ENCODE measurements at places on chromosomes 4 and X. TPM values are rescaled to one million over a fixed set of nuclear protein-coding genes. Genes with fewer than 3 reads are reported as not detected.

MAGEC3 gene
- total RNA-seq, result not detected

NR3C2 gene
- total RNA-seq, result 9.6 TPM

NAA11 gene
- not detected for total RNA-seq

GPR82 gene
- not detected for total RNA-seq

SMIM10L2A gene
- 1.5 TPM for total RNA-seq

MAGED4B gene
- total RNA-seq, result 19.6 TPM

SSX2 gene
- total RNA-seq, result not detected

KIF4A gene
- total RNA-seq, result 2.2 TPM

HSPA4L gene
- total RNA-seq, result 14.2 TPM

FAM9B gene
- not detected for total RNA-seq

SMAD1 gene
- 31.7 TPM for total RNA-seq

PLK4 gene
- 6.6 TPM for total RNA-seq

SYN1 gene
- 2.7 TPM for total RNA-seq

MTHFD2L gene
- 15.5 TPM for total RNA-seq

DNA sequence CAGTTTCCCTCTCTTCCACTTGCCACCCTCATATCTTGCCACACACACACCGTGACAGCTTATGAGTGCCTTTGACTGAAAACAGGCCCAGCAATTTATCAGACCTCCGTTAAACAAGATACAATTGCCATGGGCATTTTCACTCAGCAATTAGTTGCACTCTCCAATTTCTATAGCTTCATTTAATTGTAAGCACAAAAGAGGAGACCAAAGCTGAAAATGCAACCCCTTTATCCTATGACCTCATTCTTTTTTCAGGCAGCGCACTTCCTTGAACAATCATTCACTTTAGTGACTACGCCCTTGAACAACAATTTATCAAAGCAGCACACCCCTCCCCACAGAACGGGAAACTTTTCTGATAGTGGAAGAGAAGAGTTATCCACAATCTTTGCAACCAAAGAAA lies 4.1 kb downstream of the POF1B start:
- no peaks in the 10 kb centered on the region for H3K36me3 ChIP-seq
- no peak overlapping the region for H3K27ac ChIP-seq
- no peaks in the 10 kb centered on the region for H3K27me3 ChIP-seq
- no peaks in the 10 kb centered on the region for H3K4me1 ChIP-seq

- H3K27ac ChIP-seq, result no peak overlapping the region
- no peaks in the 10 kb centered on the region for H3K36me3 ChIP-seq
- H3K4me3 ChIP-seq, result no peak overlapping the region
- DNase-seq, result no peak
Observed at GRCh38 chr4:84877051-84877833, 89.2 kb downstream of the WDFY3 start.

DNA sequence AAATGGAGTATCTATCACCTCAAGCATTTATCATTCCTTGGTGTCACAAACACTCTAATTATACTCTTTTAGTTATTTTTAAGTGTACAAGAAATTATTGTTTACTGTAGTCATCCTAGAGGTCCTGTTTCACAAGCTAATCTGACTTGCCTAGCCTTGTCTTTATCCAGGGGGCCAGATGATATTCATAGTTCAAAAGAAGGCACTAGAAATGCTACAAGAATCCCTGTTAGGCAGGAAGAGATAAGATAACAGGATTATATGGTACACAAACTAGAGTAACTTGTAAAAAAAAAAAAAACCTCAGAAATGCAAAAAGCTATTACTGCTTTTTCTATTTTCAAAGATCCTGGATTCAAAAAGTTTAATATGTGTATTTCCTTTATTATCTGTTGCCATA lies 95.8 kb downstream of the MBNL3 start:
- H3K27ac ChIP-seq, result no peak overlapping the region
- H3K4me3 ChIP-seq, result no peak overlapping the region
- no peak for DNase-seq
- no peaks in the 10 kb centered on the region for H3K4me1 ChIP-seq

DNA sequence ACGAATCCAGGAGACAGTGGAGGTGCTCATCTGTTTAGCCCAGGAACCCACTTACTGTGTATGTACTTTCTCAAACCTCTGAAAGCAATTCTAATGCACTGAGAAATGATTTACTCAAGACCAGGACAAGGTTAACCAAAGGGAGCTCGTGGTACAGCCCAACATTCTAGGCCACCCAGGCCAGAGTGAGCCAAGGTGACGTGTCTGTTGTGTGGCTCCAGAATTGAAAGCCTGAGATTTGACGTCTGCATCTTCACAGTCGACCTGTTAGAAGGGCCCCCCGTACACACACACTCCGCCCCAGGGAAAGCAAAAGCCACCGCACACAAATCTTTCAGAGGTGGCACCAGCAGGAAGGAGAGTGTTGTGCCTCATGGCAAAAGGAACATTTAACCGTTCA lies 2.3 kb downstream of the MAP3K15 start:
- DNase-seq, result no peak
- peaks cover 7% of the 10 kb centered on the region for H3K4me1 ChIP-seq
- no peaks in the 10 kb centered on the region for H3K36me3 ChIP-seq
- H3K4me3 ChIP-seq, result no peak overlapping the region

- no peaks in the 10 kb centered on the region for H3K27me3 ChIP-seq
- no peak overlapping the region for H3K4me3 ChIP-seq
- DNase-seq, result no peak
- no peak overlapping the region for H3K27ac ChIP-seq
- no peaks in the 10 kb centered on the region for H3K4me1 ChIP-seq
- no peaks in the 10 kb centered on the region for H3K36me3 ChIP-seq
Observed at GRCh38 chr4:77994194-77994721, 62.9 kb upstream of the FRAS1 start.

DNA sequence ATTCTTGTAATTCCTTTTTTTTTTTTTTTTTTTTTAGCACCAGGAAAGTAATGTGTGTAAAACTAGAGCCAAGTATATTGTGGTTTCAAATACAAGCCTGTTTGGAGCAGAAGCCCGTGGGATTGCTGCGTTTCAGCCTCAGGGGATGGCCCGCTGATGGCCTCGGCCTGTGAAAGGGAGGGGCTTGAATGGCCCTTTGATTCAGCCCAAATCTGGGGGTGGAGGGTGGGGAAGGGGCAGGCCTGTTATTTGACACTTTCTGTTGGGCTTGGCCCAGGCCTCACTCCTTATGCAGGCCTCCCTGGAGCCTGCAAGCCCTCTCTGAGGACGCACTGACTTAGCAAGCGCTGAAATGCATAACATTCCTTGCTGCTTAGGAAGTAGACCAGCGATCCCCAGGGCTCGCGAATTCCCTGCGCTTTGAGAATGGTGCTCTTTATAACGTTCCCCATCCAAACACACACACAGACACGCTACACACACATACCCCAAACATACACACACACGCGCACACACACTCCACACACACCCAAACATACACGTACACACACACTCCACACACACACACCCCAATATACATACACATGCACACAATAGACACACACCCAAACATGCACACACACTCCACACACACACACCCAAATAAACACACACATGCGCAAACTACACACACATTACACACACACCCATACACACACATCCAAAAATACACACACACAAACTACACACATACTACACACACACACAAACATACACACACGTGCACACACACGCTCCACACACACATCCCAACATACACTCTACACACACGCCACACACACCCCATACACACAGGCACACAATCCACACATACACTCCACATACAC lies 29.6 kb downstream of the TLR10 start:
- H3K36me3 ChIP-seq, result no peaks in the 10 kb centered on the region
- peak overlapping the region; percentile 59 for H3K27ac ChIP-seq
- H3K27me3 ChIP-seq, result no peaks in the 10 kb centered on the region
- H3K4me3 ChIP-seq, result no peak overlapping the region

DNA sequence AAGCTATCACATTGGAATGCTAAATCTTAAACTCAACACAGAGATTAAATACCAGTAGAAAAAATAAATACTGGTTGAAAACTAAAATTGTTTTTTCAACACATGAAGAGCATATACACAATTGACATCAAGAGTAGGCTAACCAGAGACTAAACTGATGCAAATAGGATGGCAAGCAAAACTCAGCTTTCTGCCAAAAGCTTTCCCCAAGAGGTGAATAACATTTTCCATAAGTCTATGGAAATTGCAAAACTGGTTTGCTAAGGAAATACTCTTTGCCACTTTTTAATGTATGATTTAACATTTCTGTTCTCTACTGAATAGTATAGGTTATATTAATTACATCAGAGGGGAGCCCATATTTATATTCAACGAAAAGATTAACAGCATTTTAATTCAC lies 23.8 kb downstream of the IQCM start:
- no peaks in the 10 kb centered on the region for H3K27me3 ChIP-seq
- no peak for DNase-seq
- H3K4me3 ChIP-seq, result no peak overlapping the region
- no peak overlapping the region for H3K27ac ChIP-seq

DNA sequence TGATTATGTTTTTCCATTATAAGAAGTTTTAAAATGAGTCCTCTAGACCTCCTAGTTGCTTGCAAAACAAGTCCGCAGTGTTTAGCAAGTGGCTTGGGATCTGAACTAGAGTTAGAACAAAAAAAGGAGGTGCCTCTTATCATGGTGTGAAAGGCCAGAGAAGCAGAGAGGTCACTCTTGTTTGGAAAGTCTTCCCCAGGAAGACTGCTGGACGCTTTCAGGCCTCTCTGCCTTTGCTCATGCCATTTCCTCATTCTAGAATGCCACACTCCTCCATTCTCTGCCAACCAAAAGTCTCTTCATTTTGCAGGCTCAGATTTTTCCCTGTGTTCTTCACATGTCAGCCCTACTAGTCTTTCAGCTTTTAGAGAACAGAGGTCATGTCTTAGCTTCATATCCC lies 14.9 kb downstream of the PARM1 start:
- no peaks in the 10 kb centered on the region for H3K4me1 ChIP-seq
- H3K36me3 ChIP-seq, result no peaks in the 10 kb centered on the region
- H3K27ac ChIP-seq, result no peak overlapping the region
- H3K27me3 ChIP-seq, result no peaks in the 10 kb centered on the region
- H3K4me3 ChIP-seq, result no peak overlapping the region

DNA sequence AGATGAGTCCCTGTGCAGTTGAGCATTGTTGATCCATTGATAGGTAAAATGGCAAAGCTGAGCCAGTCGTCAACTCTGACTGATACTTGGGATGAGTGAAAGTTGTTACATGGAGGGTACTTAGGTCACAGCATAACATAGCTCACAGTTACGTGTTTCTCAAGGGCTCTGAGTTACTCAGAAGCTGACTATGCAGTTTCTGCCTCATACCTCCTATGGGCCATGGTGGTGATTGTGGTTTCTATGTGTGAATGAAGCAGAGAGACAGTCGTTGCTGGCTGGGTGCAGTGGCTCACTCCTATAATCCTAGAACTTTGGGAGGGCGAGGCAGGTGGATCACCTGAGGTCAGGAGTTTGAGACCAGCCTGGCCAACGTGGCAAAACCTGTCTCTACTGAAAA lies 30.8 kb downstream of the FRMPD3 start:
- no peak overlapping the region for H3K27ac ChIP-seq
- DNase-seq, result no peak
- no peak overlapping the region for H3K4me3 ChIP-seq
- no peaks in the 10 kb centered on the region for H3K27me3 ChIP-seq

DNA sequence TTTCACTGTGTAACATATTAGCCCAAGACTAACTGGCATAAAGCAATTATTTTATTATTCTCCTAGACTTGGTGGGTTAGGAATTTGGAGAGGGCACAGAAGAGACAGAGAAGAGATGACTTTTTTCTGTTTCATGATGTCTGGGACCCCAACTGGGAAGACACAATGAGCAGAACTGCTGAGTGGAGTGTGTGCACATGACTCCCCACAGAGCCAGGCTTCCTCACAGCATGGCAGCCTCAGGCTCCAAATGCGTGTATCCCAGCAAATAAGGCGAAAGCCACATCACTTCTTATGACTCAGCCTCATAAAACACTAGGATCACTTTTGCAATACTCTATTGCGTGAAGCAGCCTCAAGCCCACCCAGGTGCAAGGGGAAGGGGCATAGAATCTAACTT lies 68.4 kb downstream of the MFAP3L start:
- no peak for DNase-seq
- H3K36me3 ChIP-seq, result no peaks in the 10 kb centered on the region
- no peaks in the 10 kb centered on the region for H3K4me1 ChIP-seq
- no peak overlapping the region for H3K4me3 ChIP-seq
- no peaks in the 10 kb centered on the region for H3K27me3 ChIP-seq

- peaks cover 55% of the 10 kb centered on the region for H3K36me3 ChIP-seq
- H3K27ac ChIP-seq, result no peak overlapping the region
Observed at GRCh38 chr4:109497511-109497910, 62.5 kb upstream of the MCUB start.

DNA sequence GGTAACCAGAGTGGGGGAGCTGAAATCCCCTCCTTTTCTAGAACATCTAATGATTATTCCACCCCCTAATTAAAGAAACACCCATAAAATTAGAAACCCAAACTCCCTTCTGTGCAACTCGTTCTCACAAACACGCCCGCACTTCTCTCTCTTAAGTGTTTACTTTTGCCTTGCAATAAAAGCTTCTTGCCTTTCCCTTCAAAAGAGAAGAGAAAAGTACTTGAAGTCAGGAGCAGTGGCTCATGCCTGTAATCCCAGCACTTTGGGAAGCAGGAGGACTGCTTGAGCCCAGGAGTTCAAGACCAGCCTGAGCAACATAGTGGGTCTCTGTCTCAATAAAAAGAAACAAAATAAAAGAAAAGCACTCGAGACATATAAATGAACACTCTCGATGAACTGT lies 3.6 kb upstream of the GPR173 start:
- no peak overlapping the region for H3K4me3 ChIP-seq
- no peaks in the 10 kb centered on the region for H3K27me3 ChIP-seq
- H3K4me1 ChIP-seq, result no peaks in the 10 kb centered on the region
- DNase-seq, result no peak
- no peaks in the 10 kb centered on the region for H3K36me3 ChIP-seq

GRCh38 chr4:41512596-41512995 lies 25.4 kb upstream of the LIMCH1 start:
- no peaks in the 10 kb centered on the region for H3K4me1 ChIP-seq
- no peaks in the 10 kb centered on the region for H3K27me3 ChIP-seq
- DNase-seq, result no peak
- H3K4me3 ChIP-seq, result no peak overlapping the region
- H3K36me3 ChIP-seq, result no peaks in the 10 kb centered on the region

- H3K27ac ChIP-seq, result no peak overlapping the region
- no peak for DNase-seq
- H3K4me3 ChIP-seq, result no peak overlapping the region
- H3K36me3 ChIP-seq, result no peaks in the 10 kb centered on the region
- H3K4me1 ChIP-seq, result peaks cover 8% of the 10 kb centered on the region
Observed at GRCh38 chr4:20773144-20773997, 73.1 kb downstream of the PACRGL start.

DNA sequence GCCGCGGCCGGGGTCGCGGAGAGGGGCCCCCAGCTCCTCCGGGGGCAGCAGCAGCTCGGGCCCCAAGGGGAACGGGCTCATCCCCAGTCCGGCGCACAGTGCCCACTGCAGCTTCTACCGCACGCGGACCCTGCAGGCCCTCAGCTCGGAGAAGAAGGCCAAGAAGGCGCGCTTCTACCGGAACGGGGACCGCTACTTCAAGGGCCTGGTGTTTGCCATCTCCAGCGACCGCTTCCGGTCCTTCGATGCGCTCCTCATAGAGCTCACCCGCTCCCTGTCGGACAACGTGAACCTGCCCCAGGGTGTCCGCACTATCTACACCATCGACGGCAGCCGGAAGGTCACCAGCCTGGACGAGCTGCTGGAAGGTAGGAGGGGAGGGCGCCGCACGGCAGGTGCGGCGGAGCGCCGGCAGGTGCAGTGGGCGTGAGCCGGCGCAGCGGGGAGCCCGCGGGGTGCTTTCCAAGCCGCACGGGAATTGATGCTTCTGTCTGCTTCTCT lies 886 bp downstream of the DCLK2 start:
- peak overlapping the region; percentile 52 for H3K4me3 ChIP-seq
- DNase-seq, result no peak
- H3K27ac ChIP-seq, result peak overlapping the region; percentile 57

GRCh38 chrX:129788527-129788926 lies 8.8 kb downstream of the SASH3 start:
- H3K27me3 ChIP-seq, result no peaks in the 10 kb centered on the region
- no peaks in the 10 kb centered on the region for H3K4me1 ChIP-seq
- no peak overlapping the region for H3K27ac ChIP-seq
- H3K4me3 ChIP-seq, result no peak overlapping the region
- DNase-seq, result no peak
